ENCODE measurements at places on chromosomes 2 and 18. TPM values are rescaled to one million over a fixed set of nuclear protein-coding genes. Genes with fewer than 3 reads are reported as not detected.

- H3K27me3 ChIP-seq: no peaks in the 10 kb centered on the region
- no peak for DNase-seq
- no peak overlapping the region for H3K4me3 ChIP-seq
- no peaks in the 10 kb centered on the region for H3K36me3 ChIP-seq
- no peak overlapping the region for H3K27ac ChIP-seq
Measured at GRCh38 chr2:233990261-233990798, 60.2 kb upstream of the SPP2 start.

GRCh38 chr2:222358876-222359275 lies 60.1 kb upstream of the PAX3 start:
- H3K27ac ChIP-seq: no peak overlapping the region
- no peaks in the 10 kb centered on the region for H3K27me3 ChIP-seq
- no peaks in the 10 kb centered on the region for H3K36me3 ChIP-seq
- DNase-seq: peak; percentile 64
- H3K4me3 ChIP-seq: no peak overlapping the region
- no peaks in the 10 kb centered on the region for H3K4me1 ChIP-seq

DNA sequence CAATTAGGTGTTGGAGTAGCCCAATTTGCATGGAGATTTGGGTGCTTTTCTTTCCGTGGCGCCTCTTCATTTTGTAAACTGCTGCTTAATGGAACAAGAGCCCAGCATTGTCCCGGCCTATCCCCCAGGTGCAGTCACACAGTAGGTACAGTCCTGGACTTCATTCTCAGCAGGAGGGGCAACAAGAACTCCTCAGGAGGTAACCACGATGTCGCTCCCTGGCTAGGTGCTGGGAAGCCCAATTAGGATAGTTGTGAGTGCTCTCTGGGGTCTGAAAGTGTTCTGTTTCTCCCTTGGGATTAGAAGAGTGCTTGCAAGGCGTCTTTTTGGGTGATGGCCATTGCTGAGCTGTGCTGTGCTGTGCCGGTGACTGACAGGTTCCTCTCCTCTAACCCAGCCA lies 53.8 kb downstream of the CABLES1 start:
- no peak for DNase-seq
- no peaks in the 10 kb centered on the region for H3K36me3 ChIP-seq
- H3K4me1 ChIP-seq: peaks cover 16% of the 10 kb centered on the region

DPYSL5 gene
- total RNA-seq: not detected

DNA sequence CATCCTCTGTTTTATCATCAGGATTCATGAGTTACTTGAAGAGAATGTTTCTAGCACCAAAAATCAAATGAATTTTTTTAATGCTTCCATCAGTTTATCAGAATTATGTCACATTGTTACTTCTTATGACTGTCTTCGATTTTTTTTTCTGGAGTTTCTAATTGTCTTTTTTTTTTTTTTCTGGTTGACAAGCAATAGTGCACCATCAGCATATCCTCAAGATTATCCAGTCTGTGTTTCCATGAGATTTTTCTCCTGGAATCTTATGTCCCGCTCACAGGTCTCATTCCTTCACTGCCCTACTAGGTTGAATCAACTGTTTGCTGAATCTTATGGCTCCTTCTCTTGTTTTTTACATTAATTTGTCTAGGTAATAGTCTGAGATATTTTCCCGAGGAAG lies 16.0 kb downstream of the R3HDM1 start:
- no peak overlapping the region for H3K27ac ChIP-seq
- H3K4me3 ChIP-seq: no peak overlapping the region
- no peak for DNase-seq

- no peaks in the 10 kb centered on the region for H3K4me1 ChIP-seq
- no peak for DNase-seq
- H3K4me3 ChIP-seq: no peak overlapping the region
- H3K36me3 ChIP-seq: no peaks in the 10 kb centered on the region
- no peaks in the 10 kb centered on the region for H3K27me3 ChIP-seq
Measured at GRCh38 chr18:34929336-34929780, 111.9 kb upstream of the MAPRE2 start.

IGFBP2 gene
- 53.7 TPM for total RNA-seq

DOK1 gene
- total RNA-seq: 16.7 TPM

- no peaks in the 10 kb centered on the region for H3K4me1 ChIP-seq
- no peaks in the 10 kb centered on the region for H3K27me3 ChIP-seq
- H3K4me3 ChIP-seq: no peak overlapping the region
- no peaks in the 10 kb centered on the region for H3K36me3 ChIP-seq
- H3K27ac ChIP-seq: no peak overlapping the region
Measured at GRCh38 chr2:187124529-187124928, 275.6 kb upstream of the ZSWIM2 start.

Measured in kidney (tissue), 22 donors.